ENCODE measurements at places on chromosomes 2 and 18.
A peak's percentile ranks its signal among the peaks of the same experiment; 100 is the strongest.

DNA sequence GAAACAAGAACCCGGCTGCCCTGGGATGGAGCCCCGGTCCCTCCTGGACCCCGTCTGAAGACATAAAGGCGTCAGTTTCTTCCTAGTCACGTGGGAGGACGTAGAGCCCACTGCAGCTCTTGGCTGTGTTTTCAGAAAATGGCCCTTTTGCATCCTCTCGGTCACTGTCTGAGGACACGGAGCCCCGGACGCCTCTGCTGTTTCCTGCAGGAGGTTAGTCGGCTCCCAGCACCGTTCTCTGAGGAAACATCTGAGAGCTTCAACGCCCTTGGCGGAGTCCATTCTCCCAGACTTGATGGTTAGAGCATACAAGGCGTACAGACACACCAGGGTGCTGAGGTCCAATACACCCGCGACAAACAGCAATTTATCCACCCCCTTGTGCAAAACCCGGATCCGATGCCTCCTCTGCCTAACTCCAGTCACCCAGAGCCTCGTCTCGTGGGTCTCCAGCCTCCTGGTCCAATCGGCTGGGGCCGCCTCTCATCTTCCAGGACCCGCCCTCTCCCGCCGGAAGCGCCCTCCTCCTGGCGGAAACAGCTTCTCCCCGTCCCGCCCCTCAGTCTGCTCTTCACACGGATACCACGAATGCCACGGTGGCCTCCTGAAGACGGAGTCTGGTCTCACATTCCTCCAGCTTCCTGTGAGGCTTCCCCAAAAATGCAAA lies 119.4 kb downstream of the TMEM18 start:
- DNase-seq: no peak

- no peak for DNase-seq
Observed at GRCh38 chr2:140242889-140243288, 1462.7 kb upstream of the NXPH2 start.

- no peak for DNase-seq
Observed at GRCh38 chr2:205273627-205274026, 408.7 kb upstream of the NRP2 start.

DNA sequence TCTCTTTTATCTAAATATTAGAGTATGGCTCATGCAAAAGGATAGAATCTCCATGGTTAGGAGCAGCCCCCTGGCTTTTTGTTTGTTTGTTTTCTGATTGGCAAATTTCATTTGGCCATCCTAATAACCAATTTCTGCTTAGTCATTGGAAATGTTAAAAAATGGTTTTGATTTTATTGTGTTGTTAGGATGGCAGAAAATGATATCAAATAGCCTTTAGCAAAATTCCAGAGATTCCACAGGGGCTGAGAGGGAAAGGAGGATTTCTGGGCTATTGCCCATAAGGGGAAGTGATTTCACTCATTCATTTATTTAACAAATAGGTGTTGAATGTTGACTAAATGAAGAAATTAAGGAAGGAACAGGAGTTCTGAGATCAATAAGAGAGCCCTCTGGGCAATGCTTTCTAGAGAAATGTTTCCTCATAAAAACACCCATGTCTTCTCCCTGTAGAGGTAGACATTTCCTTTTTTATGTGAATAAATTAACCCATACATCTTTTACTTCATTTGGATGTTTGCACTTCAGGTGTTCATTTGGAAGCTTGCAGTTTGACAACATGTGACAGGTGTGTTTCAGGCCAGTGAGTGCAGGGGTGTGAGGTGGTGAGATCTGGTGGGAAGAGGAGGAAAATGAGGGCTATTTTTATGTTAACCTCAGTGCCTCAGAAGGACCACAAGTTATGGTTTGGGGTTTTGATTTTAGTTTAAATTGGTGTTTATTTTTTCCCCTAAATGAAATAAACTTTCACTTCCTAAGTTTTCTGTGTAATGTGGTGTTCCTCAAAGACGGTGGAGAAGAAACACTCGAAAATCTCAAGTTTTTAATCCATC lies 61.7 kb upstream of the EPC2 start:
- no peak for DNase-seq

DNA sequence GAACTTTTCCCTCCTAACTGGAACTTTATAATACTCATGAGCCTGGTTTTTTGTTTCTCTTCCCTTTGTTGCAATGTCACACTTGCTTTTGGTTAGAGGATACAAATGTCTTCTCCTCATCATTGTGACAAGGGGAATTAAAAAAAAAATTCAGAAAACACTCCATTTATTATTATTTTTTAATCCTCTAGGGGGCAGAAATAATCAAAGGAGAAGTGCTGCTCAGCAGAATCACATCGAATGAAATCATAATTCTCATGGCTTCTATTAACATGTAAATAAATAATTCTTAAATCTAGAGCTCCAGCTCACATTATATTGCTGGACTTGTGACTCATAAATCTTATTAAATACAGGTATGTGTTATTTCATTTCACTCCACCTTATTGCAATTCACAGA lies 273.8 kb downstream of the TRIB2 start:
- DNase-seq: no peak

- DNase-seq: peak; percentile 17
Observed at GRCh38 chr18:79524181-79525078, 128.7 kb downstream of the NFATC1 start.

DNA sequence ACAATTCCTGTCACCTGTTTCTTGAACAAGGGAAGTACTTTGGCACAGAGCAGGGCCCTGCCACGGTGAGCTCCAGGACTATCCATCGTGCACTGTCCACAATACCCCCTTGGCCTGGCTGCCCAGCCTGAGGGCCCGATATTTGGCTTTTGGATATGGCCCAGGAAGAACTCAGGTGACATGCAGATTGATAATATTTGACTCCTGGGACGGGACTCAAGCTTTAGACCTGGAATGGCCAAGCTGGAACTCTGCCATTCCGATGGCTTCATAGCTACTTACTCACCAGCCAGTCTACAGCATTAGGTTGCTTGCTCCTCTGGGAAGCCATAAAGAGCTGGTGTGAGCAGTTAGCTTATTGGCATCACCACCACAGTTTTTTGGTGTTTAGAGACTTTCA lies 26.6 kb downstream of the EML6 start:
- no peak for DNase-seq

DNA sequence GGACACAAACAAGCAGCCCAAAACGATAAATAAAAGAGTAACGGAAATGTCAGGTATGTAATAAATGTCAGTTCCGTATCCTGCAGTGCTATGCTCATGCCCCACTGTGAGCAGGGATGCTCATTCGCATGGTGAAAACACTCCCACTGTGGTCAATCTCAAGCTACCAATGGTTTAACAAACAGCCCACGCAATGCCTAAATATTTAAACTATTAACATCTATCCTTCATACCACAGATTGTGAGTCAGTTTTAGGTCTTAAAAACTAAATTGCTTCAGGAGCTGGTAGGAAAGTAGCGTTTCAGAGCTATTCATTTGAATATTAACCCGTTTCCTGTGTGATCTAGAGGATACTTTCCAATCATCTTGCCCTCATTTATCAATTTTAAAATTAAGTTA lies 207.4 kb downstream of the TCF4 start:
- no peak for DNase-seq

DNA sequence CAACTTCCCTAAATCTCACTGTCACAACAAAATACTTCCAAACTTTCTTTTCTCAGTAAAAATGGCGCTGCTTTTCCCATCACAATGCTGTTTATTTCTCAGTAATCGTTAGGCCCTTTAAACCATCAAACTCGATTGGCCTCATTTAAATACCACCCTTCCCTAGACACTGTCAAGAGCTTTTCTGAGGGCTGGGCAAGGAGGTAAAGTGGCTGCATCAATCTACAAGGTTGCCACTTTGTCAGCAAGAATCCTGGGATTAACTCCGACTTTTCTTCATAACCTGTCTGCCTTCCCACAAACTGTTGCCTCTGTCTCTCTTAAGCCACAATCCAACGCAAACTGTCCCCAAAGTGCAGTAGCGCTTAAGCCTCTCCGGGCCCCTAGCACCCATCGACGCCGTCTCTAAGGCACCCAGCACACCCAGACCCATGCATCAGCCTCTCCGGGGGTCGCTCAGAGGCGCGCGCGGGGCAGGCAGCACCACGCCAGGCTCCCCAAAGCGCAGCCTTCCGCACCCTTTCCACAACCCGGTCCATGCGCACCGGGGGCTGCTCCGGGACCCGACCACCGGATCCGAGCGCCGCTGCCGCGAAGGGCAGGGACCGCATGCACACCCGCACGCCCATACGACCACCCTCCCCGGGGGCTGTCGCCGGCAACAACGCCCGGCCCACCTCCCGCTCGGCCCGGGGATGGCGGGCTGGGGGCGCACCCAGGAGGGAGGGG lies 683 bp downstream of the MBOAT2 start:
- peak; percentile 50 for DNase-seq

GRCh38 chr2:86157009-86157556 lies 38.2 kb downstream of the IMMT start:
- no peak for DNase-seq

DNA sequence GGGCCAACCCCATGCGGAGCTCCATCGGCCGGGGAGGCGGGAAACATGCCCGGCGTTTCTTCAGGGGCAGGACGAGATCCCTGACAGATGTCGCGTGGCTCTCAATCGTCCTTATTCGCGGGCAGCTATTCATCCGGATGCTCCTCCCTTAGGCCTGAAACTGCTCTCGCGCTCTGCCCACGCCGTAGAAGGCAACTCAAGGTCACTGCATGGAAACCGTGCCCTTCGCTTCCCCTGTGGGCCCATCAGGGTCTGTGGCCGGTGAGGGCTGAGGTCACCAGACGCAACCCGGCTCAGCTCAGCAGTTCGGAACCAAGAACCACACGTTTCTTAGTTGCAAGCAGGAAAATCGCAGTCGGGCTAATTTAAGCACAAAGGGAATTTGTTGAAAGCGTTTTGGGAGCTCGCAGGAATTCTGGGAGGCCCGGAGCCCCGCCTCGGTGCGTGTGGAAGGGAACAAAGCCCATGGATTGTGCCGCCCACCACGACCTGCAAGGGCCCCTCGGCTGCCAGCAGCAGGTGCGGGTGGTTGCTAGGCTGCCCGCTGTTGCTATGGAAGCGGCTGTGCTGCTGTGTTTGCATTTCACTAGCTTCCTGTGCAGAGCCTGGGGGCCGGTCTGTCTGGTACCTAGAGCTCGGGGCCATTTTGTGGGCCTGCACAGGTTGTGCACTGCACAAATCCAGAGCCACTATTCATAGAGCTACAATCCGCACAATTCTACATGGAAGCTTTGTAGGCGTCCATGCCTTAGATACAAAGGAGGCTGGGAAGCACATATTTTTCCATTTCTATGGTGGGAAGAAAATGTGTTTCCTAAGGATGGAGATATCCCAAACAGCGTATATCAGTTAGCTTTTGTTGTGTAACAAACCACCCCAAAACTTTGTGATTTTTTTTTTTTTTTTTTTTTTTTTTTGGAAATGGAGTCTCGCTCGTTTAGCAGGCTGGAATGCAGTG lies 6.0 kb upstream of the ALLC start:
- peak; percentile 73 for DNase-seq

GRCh38 chr18:54405290-54405689 lies 47.6 kb downstream of the C18orf54 start:
- DNase-seq: no peak

DNA sequence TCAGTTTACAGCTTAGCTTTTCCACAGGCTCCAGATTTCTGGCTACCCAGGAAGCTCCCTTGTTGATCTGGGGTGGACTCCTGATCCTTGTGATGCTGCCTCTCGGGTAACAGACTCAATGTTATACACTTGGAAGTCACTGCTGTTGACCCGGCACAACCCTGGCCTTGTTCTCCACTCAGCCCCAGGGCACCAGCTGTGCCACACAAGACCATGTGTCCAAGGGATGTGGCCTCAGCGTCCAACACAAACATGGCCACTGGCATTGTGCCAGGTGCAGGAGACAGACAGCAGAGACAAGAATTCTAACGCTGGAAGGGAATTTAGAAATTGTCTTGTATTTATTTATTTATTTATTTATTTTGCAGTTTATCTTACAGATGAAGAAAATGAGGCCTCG lies 39.0 kb upstream of the PPP4R1 start:
- peak; percentile 57 for DNase-seq

- DNase-seq: no peak
Observed at GRCh38 chr2:144114760-144115159, 405.2 kb downstream of the ZEB2 start.

DNA sequence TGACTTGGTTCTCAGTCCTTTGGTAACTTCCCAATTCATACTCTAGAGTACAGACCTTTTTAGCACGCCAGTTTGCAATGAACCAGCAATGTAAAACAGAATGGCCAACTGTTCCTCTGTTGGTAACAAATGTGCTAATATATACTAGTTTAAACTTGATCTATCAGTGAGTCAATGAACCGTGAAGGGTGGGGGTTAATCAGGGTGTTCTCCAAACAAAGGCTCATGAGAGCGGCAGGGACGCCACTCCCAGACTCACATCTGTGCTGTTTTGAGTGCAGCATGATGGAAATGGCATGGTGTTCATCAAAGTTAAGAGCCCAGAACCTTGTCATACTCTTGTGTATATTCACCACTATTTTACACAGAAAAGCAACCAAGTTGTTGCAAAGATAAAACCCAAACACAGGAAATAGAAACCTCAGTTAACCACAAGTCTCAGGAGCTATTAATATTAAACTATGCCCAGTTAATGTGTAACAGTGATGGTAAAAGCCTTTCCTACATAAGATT lies 70.3 kb downstream of the CERKL start:
- DNase-seq: no peak

GRCh38 chr2:207421671-207422070 lies 108.1 kb upstream of the CREB1 start:
- DNase-seq: no peak

DNA sequence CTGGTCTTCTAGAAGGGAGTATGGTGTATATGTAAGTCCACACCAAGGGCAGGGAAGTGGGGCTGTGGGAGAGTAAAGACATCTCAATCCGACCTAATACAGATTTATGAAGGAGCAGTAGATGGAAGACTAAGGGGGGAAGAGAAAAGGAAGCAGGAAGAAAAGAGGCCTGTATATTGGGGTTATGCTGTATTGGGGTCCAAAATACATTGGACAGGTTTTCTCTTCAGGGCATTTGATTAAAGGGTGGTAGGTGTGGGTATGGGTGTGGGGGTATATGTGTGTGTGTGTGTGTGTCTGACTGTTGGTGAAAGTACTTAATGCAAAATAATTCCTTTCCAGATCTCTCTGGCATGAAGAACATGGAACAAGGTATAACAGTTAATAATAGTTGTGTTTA lies 33.6 kb upstream of the SCYGR2 start:
- no peak for DNase-seq

- peak; percentile 77 for DNase-seq
Observed at GRCh38 chr18:79438898-79439627, 43.3 kb downstream of the NFATC1 start.

GRCh38 chr2:240584486-240585031 lies 2.0 kb upstream of the CAPN10 start:
- no peak for DNase-seq

All from femur (tissue), 1 donor.